ENCODE measurements at places on chromosomes 4 and X. TPM values are rescaled to one million over a fixed set of nuclear protein-coding genes. Genes with fewer than 3 reads are reported as not detected.

Gene TGIF2LX
- total RNA-seq = not detected

Gene DDX53
- not detected for total RNA-seq

Gene PTCHD1
- total RNA-seq = not detected

Gene EGF
- total RNA-seq = 0.33 TPM

Gene ITGB1BP2
- total RNA-seq = 0.77 TPM

Gene HOPX
- total RNA-seq = not detected

Gene GPRASP1
- 1.8 TPM for total RNA-seq

Gene FGF5
- 0.09 TPM for total RNA-seq

Gene COMMD8
- 18.4 TPM for total RNA-seq

Gene PPP1R2C
- not detected for total RNA-seq

Gene VCX
- total RNA-seq = not detected
